ENCODE measurements at places on chromosomes 3 and 15.

DNA sequence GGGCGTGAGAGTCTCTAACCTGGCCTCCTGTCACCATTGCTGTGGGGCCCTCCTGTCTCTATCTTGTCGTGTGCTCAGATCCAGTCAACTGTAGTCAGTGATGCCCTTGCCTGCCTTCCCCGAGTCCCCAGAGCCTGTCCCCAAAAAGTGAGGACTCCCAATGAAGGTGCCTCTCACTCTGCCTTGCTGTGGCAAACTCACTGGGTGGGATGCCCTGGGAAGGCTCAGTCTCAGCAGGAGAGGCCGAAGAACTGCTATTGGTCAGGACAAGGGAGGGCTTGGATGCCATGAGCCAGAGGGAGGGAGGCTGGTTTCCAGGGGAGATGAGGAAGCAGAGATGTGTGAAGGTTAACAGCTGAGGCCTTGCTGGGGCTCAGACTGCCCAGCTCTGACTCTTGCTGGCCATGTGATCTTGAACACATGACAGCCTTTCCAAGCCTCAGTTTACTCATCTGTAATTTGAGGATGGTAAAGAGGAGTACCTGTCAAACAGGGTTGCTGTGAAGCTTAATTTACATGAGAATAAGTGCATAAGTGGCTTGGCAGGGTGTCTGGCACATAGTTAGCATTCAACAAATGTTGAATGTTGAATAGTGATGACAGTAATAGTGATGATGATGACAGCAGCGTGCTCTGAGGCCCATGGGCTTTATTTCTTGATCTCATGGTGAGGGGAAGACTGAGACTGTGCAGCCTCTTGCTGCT is 8.2 kb downstream of the KY start:
- no peak for DNase-seq

- DNase-seq: no peak
Measured at GRCh38 chr3:181725830-181726229, 14.1 kb downstream of the SOX2 start.

DNA sequence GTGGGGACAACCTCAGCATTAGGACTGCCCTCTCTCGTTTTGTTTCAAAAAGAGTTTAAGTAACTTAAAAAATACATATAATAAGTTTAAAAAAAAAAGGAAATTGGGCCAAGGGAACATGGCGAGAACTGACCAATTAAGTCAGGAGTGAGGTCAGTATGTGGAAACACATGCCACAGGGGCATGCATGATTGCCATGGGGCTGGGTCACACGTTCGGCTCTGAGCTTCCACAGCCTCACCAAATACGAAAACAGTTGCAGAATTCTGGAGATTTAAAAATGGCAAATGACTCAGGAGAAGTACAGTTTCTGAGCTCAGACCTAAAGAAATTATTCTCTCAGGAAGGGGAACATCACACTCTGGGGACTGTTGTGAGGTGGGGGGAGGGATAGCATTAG is 24.1 kb downstream of the PDE8A start:
- no peak for DNase-seq

DNA sequence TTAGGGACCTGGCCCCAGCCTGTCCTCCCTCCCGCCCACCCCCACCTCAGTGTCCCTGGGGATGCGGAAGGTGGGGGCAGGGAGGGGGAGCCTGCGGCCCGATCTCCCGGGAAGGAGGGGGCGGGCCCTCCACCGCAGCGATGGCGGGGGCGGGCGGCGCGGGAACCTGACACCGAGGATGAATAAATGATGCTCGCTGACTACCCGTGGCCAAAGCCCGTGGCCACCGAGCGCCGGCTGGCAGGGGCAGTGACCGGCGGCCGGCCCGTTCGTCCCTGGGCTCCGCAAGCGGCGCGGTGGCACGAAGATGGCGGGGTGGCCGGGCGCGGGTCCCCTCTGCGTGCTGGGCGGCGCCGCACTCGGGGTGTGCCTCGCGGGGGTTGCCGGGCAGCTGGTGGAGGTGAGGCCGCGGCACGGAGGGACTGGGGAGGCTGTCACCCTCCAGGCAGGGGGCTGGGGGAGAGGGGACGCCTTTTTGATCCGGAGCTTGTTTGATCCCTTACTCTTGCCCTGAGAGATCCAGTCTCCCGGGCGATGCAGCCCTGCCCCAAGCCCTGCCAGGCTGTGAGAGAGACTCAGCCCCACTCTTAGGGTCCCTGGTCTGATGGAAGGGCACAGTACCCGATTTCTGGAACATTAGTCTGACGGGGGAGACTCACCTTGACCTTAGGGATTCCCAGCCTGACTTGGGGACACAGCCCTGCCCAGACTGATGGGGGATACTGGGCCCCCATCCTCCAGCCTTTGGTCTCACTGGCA is at the start of gene TMIE:
Gene TMIE (plus strand): TSS at position 212 of the 759 bp plus-strand sequence. CDS start 96 bp downstream, at position 308.
- DNase-seq: peak; percentile 54

DNA sequence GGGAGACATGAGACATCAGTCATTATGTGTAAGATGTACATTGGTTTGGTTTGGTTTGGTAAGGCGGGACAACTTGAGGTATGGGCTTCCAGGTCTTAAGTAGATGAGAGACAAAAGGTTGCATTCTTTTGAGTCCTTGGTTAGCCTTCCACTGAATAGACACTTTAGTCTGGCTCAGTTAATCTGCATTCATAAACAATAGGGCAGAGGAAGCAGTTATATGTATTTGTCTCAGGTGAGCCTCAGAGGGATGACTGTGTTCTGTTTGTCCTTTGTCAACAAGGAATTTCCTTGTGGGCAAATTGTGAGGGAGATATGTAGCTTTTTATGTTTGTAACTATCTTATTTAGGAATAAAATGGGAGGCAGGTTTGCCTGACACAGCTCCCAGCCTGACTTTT is 50.4 kb downstream of the TCF12 start:
- no peak for DNase-seq

- DNase-seq: no peak
Measured at GRCh38 chr15:31482122-31482922, 155.7 kb downstream of the KLF13 start.

DNA sequence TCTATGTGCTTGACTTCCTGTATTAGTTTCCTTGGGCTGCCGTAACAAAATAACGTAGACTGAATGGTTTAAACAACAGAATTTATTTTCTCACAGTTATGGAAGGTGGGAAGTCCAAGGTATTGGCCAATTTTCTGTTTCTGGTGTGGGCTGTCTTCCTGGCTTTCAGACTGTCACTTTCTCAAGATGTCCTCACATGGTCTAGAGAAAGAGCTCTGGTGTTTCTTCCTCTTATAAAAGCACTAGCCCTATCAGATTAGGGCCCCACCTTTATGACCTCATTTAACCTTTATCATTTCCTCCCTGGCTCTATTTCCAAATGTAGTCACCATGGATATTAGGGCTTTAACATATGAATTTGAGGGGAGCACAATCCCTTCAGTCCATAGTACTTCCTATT is 54.6 kb downstream of the SPRED1 start:
- DNase-seq: no peak

DNA sequence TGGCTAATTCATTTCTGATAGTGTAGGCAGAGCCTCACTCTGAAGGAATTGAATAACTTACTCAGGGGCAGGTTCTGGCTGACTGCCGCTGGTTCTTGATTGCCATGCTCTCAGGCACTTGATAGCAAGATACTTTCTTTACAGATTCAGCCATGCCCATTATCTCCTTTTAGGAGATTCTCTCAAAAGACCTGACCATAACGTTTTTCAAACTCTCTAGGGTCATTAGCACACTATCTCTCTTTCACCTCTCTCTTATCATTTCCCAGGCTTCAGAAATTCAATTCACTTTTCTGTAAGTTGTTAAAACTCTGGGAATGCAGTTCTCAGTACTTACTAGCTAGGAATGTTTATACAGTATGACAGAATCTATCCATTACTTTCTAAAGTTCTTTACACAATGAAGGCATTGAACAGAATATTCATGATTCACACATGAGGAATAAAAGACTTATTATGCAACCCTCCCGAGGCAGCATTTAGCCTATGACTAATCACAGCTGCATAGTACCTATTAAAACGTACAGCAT is 850.3 kb upstream of the CADM2 start:
- no peak for DNase-seq

GRCh38 chr3:61464518-61465140 is 96.7 kb upstream of the PTPRG start:
- no peak for DNase-seq

DNA sequence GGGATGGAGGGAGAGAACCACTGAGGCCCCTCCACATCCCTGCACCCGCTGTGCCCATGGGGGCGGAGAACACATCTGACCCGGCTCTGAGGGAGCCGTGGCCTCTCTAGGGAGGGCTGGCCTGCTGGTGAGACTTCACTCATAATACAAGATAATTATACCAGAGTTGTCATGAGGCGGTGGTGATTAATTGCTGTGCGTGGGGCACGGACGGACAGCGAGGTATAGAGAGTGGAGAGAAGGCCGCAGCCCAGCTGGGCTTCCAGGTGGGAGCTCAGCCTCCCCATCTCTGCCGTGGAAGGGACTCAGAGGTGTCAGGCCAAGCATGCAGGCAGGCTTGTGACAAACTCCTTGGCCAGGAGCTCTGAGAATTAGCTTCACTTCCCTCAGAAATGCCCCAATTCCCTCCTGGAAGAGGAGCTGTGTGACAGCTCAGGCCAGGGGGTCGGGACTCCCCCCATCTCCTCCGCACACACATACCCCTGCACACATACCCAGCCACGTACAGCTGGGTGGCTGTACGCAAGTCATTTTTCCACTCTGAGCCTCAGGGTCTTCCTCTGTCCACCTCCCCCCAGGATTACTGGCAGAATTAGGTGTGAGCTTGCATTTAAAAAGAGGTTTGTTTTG is 6.0 kb upstream of the GATA2 start:
- no peak for DNase-seq

DNA sequence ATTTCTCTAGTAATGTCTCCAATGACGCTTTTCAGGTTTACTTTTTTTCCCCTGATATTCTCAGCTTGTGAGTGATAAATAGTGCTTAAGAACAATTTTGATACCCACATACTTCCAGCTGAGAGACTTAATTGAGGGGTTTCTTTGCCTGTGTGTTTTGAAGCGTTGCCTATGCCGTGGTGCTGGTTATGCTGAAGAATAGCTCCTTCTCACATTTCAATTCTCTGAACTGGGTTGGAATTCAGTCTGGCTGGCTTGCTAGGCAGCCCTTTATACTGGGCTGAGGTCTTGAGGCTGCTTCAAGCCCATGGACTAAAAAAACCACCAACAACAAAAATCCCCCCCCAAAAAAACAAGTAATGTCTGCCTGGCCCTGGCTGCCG is 87.4 kb downstream of the CHST2 start:
- no peak for DNase-seq

GRCh38 chr15:66923438-66923881 is 141.9 kb upstream of the SMAD3 start:
- DNase-seq: peak; percentile 62

DNA sequence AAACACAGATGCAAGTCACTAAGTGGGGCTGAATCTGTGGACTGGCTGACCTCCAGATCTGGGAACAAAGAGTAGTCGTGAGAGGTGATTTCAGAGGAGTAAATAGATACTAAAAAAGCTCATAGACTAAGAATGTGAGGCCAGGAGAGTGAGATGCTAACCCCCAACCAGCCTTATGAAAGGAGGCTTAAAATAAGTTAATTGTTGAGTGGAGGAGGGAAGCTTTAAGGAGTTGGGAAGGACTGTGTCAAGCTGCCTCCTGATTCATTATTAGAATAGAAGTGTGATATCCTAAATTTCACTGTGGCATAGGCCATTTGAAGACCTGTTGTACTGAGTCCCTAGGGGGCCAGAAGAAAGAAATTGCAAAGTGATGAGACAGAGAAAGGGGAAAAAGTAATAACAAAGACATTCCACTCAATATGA is 107.6 kb downstream of the RBPMS2 start:
- no peak for DNase-seq

DNA sequence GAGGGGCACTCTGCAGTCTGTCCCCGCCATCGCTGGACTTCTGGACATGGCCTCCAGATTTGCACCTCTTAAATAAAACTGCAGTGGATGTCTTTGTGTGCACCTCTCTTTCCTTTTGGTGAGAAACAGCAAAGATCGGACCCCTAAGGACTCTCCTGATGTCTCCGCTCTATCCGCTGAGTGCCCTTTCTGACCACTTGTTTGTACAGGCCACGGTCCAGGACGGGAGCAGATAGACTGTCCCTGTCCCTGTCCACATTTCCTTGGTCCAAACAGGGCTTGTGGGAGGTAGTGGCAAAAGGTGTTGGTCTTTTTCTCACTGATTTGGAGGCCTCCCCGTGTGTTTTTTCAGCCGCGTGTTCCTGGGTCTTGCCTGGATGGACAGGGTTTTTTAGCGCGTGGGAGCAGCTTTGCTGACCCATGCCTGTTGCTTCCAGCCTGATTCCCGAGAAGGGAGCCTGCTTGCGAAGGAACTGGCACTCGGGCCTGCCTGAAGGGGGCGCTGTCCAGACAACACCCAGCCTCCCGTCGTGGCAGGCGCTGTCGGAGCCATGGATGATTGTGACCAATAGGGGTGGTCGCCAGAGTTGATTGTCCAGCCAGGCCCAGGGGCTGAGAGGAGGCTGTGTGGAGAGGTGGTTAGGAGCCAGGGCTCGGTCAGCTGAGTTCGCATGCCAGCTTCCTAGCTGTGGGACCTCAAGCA is 13.2 kb upstream of the STAB1 start:
- DNase-seq: no peak

- DNase-seq: no peak
Measured at GRCh38 chr3:179355996-179356395, 8.5 kb downstream of the MFN1 start.

- DNase-seq: no peak
Measured at GRCh38 chr15:92682741-92683510, 27.4 kb upstream of the FAM174B start.

DNA sequence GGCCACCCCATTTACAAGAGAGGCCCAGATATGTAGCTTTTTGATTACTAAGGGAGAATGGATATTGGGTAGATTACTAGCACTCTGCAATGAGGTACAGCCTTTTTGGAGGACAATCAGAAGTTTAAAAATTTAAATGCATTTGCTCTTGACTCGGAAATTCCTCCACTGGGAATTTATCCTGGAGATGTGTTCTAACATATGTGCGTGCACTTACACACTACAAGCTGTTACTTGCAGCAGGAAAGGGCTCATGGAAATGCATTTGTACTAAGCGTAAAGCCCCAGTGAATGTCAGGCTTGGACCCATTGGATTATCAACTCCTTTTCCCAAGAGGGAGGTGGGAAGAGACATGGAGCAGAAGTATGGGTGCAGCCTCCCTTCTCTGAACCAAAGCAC is 7.8 kb upstream of the POMGNT2 start:
- DNase-seq: no peak

DNA sequence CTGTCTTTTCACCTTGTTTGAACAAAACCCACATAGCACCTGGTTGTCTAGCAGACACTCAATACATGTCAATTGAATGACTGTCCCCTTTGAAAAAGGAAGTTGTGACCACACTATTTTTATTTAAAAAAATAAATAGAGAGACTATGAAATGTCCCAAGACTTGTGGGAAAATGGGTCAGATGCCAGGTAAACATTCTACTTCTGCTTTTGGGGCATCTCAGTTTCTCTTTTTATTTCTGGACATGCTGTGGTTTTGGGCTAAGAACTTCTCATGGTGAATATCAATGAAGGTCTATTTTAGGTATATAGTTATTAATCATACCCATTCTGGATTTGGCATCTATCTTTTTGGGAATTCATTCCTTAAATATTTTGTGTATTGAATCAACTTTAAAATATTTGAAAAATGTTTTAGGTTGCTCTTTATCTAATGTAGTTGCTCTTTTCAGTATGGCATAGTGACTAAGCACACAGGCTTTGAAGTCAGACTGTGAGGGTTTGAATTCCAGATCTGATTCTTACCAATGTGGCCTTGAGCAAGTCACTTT is 4.4 kb downstream of the TMEM45A start:
- DNase-seq: no peak

Measured in D341Med (cell line).